Hippocampal formation (tissue), 2 donors: ENCODE measurements at places on chromosomes 7 and 10.

DNA sequence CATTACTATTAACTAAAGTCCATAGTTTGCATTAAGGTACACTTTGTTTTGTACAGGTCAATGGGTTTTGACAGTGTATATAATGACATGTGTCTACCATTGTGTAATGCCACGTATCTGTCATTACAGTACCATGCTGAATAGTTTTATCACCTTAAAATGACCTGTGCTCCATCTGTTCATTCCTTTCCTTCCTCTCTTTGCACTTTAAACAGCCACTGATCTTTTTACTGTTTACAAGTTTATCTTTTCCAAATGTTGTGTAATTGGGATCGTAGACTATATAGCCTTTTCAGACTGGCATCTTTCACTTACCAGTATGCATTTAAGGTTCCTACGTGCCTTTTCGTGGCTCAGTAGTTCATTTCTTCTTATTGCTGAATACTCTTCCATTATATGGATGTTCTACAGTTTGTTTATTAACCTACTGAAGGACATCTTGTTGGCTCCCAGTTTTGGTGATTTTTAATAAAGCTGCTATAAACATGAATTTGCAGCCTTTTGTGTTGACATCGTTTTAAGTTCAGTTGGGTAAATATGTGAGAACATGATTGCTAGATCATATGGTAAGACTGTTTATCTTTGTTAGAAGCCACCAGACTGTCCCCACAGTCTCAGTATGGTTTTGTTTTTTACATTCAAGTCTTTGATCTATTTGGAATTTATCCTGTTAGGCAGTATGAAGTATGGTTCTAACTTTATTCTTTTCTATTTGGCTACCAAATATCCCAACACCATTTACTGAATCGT, 24.7 kb downstream of the STAM start:
- no peak for DNase-seq

DNA sequence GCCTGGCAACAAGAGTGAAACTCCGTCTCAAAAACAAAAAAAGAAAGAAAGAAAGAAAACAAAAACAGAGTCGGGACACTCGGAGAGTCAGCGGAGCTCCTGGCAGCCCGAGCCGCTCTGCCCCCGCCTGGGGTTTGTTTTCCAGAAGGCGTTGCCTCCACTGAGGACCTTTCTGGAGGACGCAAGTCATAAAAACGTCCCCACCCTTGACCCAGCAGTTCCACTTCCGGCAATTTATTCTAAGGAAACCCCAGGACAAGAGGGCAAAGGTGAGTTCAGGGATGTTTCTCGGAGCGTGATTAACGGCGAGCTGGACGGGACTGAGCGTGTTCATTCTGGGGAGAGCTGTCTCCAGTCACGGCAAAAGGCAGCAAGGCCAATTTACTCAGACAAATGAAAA, 27.0 kb upstream of the SUN1 start:
- no peak for DNase-seq

GRCh38 chr7:116671681-116672595, at the start of gene MET:
Gene MET (plus strand): TSS chr7:116672196. CDS start chr7:116699085, 26,889 bp downstream.
- peak; percentile 42 for DNase-seq

- DNase-seq: no peak
Measured at GRCh38 chr7:66950311-66950710, 29.3 kb downstream of the TMEM248 start.

- DNase-seq: no peak
Measured at GRCh38 chr10:111967547-111967946, 216.0 kb downstream of the GPAM start.

DNA sequence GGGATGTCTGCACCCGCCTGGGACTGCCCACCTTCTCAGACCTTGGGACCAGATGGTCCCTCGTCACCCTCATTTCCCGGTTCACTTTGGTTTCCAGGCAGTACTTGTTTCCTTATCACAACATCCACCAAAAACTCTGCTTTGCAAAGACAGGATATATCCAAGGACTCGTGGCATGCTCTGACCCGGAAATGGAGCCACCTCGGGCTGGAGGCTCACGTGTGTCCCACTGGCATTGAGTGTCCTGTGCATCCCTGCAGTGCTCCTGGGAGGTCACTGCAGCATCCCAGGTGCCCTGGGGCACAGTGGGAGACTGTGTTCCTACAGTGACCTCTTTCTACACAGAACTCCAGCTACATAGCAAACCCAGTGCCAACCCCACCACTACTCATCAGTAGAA, 611.9 kb upstream of the FOXK1 start:
- DNase-seq: no peak

DNA sequence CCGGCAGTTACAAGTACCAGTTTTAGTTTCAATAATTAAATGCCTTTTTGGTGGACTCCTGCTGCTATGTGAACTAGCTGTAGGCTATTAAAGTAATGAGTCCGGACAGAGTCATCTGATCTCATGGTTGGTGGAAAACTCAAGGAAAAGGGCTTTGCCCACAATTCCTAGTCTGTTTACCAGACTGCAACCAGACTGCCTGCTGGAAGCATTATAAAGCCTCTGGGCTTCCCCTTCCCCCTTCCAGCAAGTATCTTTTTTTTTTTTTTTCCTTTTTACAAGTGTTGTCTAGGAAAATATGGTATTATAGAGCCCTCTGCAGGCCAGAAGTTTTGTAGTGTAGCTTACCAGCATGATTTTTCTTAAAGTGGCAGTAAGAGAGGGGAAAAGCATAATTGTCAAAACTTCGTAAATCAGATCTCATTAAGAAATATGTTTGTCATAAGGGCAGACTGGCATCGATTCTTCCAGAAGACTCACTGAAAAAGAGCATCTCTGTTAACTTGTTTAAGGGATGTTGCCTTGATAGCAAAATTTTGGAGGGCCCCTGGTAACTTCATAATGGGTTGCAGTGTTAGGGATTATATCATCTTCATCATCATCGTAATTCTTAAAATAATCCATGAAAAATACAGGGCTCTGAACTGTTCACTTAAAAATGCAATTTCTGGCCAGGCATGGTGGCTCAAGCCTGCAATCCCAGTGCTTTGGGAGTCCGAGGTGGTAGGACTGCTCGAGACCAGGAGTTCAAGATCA, 181.3 kb downstream of the TAX1BP1 start:
- peak; percentile 24 for DNase-seq

- DNase-seq: no peak
Measured at GRCh38 chr10:97825020-97825760, 24.5 kb upstream of the GOLGA7B start.

DNA sequence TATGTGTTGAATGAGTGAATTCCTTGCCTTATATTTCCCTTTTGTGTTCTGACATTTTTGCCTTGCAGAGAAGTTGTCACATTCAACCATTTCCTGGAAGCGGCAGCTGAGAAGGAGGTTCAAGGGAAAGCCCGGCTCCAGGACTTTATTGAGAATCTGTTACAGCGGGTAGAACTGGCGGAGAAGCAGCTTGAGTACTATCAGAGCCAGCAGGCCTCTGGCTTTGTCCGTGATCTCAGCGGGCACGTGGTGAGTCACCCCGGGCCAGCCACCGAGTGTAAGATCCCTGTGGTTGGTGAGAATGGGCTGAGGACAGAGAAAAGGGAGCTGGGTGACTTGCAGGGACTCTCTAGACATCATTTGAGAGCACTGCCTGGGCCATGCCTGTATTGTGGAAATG, 14.2 kb downstream of the ZNF365 start:
- DNase-seq: no peak

- no peak for DNase-seq
Measured at GRCh38 chr7:104943502-104944343, 70.3 kb upstream of the KMT2E start.

GRCh38 chr7:121334875-121335648, 6.3 kb downstream of the WNT16 start:
- DNase-seq: no peak

DNA sequence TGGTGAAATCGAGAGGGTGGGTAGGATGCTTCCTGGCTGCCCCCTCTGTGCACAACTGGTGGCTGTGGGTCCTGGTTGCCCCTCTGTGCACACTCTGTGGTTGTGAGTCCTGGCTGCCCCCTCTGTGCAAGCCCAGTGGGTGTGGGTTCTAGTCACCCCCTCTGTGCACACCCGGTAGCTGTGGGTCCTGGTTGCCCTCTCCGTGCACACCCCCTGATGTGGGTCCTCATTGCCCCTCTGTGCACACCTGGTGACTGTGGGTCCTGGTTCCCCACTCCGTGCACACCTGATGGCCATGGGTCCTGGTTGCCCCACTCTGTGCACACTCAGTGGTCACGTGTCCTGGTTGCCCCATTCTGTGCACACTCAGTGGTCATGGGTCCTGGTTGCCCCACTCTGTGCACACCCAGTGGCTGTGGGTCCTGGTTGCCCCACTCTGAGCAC, 20.3 kb upstream of the RET start:
- DNase-seq: no peak

DNA sequence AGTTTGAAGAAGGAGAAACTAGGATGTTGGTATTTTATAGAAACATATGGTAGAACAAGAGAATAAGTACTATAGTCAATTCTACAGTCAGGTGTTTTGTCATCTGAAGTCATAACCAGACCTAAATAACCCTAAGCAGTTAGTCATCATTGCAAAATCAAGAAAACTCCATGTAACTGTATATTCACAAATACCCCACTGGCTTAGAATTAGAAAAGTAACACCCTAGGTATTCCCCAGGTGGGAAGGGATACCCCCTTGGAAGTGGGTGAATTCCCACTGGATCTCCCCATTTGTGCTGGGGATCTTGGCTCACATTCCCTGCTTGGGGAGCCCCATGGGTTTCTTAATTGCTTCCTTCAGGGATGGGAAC, 45.9 kb upstream of the ITGB8 start:
- DNase-seq: no peak

- DNase-seq: no peak
Measured at GRCh38 chr10:26407406-26407969, 30.7 kb upstream of the APBB1IP start.

DNA sequence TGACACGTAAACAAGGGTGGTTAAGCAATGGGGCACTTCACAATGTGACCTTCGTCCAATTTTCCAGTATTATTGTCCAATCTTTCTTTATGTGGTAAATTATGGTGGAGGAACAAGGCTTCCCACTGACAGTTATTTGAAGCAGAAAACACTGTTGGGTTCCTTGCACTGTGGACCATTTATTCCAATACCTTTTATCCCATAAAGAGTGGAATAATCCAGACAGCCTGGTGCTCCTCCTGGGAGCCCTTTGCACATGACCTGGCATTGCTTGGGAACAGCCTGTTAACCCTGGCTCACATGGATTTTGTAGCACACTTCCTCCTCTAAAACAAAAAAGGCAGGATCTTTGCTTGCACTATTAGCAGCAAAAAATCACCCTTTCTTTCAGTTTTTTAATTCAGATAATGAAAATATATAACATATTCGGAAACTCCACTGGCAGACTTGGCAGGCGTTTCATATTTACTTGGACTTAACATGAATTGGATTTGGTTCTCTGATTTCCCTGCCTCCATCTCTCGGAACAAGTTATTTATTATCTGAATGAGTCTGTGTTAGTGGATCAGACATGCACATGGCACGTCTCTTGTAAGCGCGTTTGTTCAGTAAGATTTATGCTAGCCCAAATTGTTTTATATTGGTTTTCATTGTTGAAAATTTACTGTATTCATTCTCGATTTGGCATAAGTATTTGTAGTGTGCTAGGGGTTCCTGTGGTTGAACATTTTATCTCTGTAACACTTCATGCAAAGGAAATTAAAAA, 59.3 kb downstream of the BMPER start:
- no peak for DNase-seq

DNA sequence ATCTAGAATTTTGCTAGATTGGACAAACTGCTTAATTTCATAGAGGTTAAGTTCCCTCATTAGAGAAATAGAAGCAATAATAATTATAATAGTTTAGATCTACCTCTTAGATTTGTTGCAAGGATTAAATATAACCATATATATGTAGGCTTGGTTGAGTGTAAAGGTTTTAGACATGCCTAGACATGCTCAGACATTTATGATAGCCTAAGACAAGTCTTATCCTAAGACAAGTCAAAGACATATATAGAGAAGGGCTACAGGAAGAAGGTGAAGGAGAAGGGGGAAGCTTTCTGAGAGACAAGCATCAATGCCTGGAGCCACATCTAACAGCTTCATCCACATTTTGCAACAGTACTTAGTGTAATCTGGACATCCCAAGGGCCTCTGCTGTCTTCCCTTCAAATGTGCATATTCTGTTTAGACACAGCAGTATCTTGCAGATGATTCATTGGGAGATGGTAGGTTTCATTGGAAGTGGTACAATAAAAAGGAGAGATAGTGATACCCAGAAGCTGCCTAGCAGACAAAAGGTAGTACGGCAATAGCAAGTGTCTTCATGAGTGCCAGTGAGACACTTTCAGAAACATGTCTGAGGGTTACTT, 146.5 kb downstream of the HGF start:
- DNase-seq: no peak

DNA sequence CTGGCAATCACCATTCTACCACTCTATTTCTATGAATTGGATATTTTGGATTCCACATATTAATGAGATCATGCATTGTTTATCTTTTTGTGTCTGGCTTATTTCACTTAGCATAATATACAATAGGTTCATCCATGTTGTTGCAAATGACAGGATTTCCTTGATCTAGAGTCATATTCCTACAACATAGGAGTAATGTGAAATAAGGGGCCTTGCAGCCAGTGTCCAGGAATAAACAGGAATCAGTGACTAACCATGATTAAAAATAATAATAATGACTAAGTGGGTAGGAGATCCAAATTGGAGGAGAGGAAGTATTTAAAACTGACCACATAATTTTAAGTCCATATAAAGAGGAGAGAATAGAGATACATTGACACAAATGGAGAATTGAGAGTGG, 49.9 kb downstream of the SCIN start:
- DNase-seq: no peak

DNA sequence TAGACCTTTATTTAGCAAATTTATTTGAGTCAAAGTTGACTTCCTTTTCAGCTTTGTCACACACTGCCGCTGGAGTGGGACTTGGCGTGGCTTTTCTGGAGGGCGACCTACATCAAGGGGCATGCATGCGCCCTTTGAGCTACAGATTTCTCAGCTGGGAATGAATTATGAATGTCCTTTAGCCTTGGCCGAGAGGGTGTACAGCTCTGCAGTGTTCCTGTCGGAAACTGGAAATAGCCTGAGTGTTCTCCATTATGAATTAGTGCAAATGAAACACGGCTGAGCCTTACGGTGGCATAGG, 79.7 kb downstream of the GLRX3 start:
- no peak for DNase-seq

DNA sequence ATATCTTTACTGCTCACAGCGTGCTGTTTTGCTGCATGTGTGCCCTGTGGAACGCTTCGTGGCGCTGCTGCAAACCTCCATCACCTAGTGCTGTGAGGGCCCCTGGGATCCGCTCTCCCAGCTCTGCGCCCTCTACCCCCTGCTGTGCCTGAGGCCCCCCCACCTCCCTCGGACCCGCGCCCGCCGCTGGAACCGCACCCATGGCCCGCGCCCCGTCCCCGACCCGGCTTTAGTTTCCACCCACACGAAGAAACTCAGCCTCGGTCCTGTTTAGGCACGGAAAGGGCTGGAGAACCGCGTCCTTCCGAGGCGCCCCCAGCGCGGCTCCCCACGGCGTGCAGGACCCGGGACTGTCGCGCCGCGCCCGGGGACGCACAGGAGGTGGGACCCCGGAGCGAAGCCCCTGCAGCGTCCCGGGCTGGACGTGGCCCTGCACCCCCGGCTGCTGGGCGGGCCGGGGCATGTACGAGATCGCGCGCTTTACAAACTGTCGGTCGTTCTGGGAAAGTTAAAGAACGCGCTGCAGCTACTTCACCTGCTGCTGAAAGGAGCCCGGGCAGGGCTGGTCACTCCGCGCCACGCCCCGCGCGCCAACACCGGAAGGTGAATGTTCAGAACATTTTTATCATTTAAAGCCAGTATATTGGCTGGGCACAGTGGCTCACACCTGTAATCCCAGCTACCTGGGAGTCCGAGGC, 54.3 kb downstream of the BMS1 start:
- no peak for DNase-seq
